ENCODE measurements at places on chromosomes 1 and 21.

GRCh38 chr21:44426663-44427191 is 28.6 kb upstream of the LRRC3 start:
- DNase-seq, result no peak

DNA sequence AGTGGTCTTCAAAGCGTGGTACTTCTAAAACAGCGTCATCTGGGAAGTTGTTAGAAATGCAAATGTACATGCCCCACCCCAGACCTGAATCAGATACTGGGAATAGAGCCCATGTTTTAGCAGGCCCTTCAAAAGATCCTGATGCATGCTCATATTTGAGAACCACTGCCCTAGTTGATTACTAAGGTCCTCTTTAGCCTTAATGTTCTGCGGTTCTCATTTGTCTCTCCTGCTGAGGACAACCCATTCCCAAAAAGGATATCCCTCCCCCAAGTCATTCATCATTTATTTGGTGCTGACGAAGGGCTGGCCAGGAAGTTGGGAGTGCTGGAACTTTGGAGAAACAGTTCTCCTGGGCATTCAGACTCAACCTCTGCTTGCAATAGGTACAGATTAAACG is 92.4 kb upstream of the RALGPS2 start:
- no peak for DNase-seq

DNA sequence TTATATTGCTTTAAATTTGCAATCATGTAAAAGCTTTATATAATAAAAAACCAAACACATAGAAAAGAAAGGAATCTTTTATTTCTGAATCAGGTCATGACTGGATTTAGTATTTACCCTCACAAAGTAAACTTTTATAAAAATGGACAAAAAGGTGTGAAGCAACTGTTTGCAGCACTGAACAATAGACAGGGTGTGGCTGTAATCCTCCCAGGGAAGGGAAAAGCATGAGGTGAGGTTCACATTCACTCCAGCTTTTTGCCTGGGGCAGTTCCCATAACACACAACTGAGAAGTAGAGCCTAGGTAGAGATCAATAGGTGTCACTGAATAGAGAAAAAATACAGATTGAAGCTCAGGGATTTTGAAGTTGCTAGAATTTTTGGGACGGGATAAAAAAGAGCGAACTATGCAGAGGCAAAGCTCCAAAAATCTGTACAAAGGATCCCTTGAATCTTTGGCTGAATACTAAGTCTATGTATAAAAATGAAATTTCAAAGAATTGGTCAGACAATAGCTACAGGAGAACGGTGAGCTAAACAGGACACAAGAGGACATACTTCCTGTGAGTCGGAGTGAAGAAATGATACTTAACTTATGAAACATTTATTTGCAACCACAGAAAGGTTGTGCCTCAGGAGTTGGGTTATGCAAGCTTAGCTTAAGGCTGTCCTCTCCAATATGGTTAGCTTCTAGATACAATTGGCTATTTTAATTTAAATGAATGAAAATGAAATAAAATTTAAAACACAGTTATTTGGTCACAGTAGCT is 162.0 kb upstream of the ZP4 start:
- no peak for DNase-seq

GRCh38 chr21:36815284-36815683 is 116.4 kb downstream of the SIM2 start:
- DNase-seq, result no peak

DNA sequence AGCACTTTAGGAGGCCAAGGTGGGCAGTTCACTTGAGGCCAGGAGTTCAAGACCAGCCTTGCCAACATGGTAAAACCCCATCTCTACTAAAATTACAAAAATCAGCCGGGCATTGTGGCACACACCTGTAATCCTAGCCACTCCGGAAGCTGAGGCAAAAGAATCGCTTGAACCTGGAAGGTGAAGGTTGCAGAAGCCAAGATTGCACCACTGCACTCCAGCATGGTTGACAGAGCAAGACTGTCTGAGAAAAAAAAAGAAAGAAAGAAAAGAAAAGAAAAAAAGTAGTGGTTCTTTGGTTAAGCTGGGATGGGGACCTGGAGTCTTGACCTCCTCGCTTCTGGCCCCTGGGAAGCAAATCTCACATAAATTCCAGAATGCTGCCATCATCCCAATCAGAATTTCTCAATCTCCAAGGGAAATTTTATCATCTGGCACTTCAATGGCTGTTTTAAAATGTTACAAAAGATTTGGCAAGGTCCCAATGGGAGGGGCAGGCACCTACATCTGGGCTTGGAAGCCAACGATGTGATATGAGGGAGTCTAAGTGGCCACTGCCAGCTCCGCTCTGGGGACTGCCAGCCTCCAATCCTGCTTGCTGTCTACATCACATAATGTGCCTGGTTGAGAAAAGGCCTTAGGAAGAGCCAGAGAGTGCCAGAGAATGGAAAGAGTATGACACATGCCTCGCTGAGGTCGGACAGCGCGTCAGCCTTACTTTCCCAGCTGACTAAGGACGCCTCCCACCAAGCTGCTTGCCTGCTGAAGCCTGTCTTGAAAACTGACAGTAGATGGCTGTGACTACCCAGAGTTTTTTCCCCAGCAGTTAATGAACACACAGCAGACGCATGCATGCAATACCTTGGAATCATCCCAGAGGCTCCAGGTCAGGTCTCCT is 42.1 kb upstream of the SRP9 start:
- DNase-seq, result peak; percentile 39

DNA sequence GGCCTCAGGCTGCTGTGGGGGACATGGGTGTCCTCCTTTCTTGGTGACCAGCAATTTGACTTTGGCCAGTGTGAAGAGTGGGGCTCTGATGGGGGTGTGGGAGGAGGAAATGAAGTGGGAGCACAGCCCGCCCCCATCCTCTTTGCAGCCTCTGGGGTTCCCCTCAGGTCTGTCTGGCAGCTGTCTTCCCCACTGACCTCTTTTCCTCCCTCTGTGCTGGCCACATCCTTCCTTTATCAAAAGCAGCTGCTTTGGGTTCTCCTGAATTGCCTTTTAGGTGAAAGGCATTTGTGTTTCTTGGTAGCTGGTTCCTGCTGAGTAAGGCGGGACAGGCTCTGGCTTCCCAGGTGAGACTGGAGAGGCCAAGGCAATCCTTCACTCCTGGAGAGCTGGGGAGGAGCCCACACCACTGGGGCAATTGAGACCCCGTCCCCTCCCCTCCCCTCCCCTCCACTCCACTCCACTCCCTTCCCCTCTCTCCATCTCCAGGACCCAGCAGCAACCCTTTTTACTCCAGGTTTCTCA is 24.9 kb downstream of the PCAT6 start:
- DNase-seq, result no peak

DNA sequence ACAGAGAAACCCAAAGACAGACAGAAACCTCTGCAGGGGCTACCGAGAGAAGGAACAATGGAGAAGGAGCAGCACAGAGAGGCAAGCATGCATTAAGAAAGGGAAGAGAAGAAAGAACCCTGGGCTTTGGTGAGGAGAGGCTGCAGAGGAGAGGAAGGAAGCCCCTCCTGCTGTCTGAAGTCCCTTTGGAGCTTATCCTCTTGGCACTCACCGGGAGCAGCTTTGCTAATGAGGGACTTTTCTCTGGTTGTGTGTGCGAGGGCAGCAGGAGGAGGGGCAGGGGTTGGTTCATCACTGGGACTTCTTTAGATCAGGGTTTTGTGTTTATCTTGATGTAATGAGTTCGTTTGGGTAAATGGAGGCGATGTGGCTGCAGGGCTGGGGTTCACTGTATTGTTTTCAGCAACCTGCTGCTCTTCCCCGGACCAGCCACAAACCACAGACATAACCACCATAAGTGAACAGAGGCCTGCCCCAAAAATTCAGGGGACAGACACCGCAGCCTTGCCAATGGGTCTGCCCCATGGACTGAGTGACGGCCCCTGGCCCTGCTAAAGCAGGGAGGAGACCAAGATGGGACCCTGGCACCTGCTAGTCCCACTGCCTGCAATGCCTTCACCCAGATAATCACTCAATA is 100.6 kb downstream of the KCND3 start:
- no peak for DNase-seq

GRCh38 chr1:178682886-178683285 is 42.2 kb upstream of the RALGPS2 start:
- no peak for DNase-seq

GRCh38 chr1:145837656-145838055 is 7.8 kb upstream of the NUDT17 start:
- DNase-seq, result no peak

- DNase-seq, result no peak
These were observed 51.4 kb downstream of the TNFSF18 start for GRCh38 chr1:172999349-172999748.

GRCh38 chr1:31977385-31978131 is 36.1 kb upstream of the KHDRBS1 start:
- DNase-seq, result no peak

DNA sequence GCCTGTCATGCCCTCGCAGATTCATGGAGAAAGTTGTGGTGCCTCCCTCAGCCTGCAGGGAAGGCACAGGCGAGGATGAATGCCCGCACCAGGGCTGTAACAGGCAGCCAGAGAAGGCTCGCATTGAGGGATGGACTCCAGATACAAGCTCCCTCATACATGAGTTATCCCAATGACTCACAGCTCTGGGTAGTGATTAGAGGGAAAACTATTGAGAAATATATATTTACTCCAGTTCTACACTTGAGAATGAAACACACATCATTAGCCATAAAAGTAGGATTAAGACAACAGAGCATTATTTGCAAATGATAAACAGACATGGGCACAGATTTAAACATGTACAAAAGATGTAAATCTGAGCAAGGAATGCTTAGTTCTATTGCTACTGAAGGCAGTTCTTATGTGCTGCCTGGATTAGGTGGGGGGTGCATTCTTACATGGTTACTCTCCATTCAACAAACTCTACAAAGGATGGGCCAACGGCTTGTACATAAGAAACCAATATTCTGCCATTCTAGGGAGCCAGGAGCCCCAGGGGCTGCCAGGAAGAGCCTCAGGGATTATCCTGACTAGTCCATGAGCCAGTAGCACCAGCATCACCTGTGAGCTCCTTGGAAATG is 97.9 kb downstream of the CSMD2 start:
- DNase-seq, result no peak

DNA sequence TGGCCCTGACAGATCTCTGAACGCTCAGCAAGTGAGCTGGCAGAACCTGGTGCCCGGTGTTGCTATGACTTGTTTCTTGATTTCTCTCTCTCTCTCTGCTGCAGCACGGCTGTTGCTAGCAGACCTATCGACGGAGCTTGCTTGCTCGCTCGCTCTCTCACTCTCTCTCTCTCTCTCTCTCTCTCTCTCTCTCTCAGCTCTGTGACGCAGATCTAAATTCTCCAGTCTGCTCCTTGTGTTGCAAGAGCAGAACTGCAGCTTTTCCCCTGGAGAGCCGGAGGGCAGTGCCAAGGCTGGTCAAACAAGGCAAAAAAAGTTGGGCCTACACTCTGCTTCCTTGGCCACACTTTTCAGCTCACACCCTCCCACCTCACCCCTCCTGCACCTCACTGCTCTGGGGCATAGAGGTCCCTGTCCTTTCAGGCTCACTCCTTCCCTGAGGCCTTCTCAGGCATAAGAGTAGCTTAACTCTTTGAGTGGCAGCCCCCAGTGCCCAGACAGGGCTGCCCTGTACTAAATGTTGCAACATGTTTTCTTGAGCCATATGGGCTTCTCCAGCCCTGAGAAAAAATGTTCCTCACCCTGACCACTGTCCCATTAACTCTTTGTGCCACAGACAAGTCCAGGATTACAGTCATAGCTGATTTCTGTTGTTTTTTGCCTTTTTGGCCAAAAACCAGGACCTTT is 72.2 kb downstream of the CD46 start:
- peak; percentile 58 for DNase-seq

GRCh38 chr21:40587736-40588346 is 259.1 kb downstream of the DSCAM start:
- no peak for DNase-seq

DNA sequence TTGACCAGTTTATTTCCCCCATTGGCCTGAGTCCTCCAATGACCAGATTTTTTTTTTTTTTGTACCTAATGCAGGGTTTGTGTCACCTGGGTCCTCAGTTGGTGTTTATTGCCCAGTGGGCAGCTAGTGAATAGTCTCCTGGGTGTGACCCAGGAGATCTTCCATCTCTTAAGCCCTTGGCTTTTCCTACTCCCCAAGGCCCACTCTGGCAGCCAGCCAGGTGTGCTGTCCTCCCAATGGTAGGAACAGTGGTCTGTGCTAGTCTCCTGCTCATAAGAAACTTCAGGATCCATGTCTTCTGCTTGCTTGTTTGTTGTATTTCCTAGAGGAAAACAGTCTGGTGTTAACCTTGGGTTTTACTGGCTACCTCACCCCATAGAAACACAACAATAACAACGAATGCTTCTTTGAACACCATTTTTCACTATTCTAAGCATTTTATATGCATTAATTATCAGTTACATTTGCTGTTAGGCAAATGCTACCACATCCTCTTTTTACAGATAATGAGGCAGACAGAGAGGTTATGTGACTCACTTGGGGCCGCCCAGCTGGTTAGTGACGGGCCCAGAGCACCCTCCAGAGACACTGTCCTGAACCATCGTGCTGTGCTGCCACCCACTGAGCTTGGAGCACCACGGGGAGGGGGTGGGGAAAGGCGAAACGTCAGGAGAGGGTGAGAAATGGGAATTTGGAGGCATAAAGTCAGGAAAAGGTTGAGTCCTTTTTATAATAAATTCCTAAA is 107.5 kb downstream of the HIVEP3 start:
- DNase-seq, result no peak

GRCh38 chr1:91546301-91546581 is 45.6 kb downstream of the CDC7 start:
- no peak for DNase-seq

DNA sequence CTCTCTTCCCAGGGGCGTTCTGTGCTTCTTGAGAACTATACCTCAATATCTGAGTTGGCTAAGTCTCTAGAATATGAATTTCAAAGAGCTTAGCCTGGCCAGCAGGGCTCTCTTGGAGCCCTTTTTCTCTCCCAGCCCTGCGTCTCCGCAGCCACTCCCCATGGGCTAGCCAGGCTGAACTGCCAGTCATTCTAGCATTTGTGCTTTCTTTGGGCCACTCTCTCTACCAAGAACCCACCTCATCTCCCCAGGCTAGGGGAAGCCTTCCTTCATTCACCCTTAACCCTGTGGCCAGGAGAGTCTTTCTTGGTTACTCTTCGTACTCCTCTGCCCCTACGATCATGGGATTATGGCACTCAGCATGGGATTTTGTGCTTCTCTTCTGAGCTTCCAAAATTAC is 18.2 kb downstream of the ABCG1 start:
- no peak for DNase-seq

- no peak for DNase-seq
These were observed 18.3 kb upstream of the PLEKHA6 start for GRCh38 chr1:204377800-204378668.

DNA sequence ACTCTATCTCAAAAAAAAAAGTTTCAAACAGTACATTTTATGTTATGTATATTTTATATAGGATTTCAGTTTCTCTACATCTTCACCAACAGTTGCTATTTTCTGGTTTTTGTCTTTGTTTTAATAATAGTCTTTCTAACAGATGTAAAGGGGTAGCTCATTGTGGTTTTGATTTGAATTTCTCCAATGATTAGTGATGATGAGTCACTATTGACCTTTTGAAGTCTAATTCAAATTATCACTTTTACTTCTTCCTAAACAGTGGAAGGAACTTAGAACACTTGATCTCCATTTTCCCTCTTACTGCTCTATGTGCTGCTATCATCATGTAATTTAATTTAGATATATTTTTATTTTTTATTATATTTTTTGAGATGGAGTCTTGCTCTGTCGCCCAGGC is 31.7 kb upstream of the SHCBP1L start:
- no peak for DNase-seq

Measured in right renal pelvis (tissue), 4 donors.